ENCODE measurements at places on chromosomes 2 and 18.

GRCh38 chr2:219218217-219218731 lies 484 bp downstream of the ABCB6 start:
- no peak for DNase-seq

DNA sequence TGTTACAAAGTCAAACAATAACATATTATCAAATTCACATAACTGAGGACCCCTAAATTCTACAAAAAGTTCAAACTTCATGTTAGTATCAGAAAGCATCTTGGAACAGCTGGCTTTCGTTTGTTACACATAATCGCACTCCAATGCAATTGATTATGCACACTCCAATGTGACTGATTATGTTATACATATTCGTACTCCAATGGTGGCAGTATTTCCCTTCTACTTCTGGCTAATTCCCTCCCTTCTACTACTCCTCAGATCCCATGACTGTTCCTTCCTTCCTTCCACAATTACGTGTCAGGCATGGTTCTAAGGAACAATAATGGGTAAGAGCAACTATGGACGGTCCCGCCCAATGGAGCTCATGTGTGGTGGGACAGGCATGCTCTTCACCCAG lies 137.1 kb upstream of the CCDC150 start:
- no peak for DNase-seq

DNA sequence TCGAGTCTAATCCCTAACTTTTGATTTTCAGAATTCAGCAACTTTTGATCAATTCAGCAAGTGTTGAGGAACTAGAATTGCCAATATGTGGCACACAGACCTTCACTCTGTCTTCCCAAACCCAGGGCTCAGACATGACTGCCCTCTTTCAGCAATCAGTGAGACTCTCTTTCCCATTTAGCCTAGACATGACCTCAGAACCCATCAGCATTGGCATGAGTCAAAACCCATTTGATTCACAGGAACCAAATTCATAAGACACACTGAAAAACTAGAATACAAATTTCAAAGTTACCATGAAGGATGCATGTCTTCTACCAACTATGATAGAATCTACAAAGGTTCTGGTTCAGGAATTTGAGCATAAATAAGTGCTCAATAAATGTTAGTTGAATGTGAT lies 113.6 kb upstream of the MAP3K20 start:
- DNase-seq, result no peak

GRCh38 chr18:12271376-12272235 lies 17.4 kb downstream of the CIDEA start:
- peak; percentile 15 for DNase-seq

- DNase-seq, result no peak
These were observed 6.2 kb upstream of the RNU2-63P start for GRCh38 chr2:88022669-88022921.

DNA sequence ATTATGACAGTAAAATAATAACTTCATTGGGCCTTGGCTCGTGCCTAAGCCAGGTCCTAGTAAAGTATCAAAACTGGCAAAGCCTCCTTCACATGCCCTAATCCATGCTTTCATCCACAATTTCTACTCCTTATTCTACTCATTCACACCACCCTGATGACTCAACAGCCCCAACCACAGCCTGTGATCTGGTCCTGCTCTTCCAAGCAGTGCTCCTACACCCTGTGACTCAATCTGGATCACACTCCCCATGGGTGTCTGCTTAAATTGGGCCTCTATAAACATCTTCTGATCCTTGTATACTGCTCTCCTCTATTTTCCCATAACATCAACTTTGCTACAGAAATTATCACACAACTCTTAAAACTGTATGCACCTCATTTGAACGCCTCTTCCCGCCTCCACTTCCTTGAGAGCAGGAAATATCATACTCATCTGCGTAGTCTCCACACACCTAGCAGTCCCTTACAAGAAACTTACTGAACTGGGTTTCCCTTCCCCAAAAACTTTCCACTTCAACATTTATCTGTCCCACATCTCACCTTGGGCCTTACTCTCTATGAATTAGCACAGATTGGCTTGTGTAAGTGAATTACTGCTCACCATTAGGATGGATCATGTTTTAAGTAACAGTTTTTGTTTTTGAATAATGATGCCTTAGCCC lies 15.9 kb downstream of the GTF3C3 start:
- DNase-seq, result no peak

GRCh38 chr2:3522961-3523421 lies 3.7 kb upstream of the ADI1 start:
- DNase-seq, result no peak

GRCh38 chr2:12045864-12046291 lies 299.4 kb downstream of the LPIN1 start:
- no peak for DNase-seq

DNA sequence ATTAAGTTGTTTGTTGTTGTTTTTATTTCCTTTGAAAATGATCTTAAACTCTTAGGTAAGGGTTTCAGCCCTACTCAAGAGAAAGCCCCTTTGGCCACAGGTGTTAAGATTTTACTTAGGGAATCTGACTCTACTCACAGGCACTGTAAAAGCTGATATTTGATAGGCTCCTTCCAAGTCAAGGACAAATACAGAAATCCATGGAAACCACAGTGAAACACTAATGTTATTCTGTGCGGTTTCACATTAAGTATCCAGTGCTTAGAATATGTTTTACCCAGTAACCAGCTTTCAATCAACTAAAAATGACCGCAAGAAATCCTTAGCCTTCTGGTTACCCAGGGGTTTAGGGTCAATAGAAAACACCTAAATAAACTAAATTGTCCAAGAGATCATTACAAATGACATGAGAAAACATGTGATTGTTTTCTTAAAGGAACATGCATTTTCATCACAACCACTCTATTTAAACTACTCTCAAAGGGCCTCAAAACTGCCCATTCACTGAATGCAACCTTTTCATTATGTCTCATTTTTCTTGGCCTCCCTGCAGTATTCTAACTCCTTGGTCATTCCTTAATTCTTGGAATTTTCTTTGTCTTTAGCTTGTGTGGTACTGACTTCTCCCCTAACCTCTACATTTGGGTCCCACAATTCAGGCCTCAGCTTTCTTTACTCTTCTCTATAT lies 56.0 kb downstream of the CDH2 start:
- no peak for DNase-seq

DNA sequence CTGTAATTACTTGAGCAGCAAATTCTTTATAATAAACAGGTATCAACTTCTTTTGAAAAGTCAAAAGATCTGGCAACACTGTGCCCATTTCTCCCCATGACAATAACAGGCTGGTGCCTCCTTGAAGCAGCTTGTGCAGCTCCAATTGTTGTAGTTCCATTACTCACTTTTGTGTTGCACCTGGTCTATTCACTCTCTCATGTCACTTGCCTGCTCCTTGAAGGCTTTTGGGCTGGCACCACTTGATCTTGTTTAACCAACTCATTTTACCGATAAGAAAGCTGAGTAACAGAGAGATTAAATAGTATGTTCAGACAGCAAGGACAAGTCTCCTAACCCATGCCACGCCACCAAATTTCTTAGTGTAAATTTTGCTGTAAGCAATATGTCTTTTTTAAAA lies 314.5 kb downstream of the OSR1 start:
- no peak for DNase-seq

GRCh38 chr2:99662761-99663341 lies 173.0 kb upstream of the REV1 start:
- DNase-seq, result no peak

DNA sequence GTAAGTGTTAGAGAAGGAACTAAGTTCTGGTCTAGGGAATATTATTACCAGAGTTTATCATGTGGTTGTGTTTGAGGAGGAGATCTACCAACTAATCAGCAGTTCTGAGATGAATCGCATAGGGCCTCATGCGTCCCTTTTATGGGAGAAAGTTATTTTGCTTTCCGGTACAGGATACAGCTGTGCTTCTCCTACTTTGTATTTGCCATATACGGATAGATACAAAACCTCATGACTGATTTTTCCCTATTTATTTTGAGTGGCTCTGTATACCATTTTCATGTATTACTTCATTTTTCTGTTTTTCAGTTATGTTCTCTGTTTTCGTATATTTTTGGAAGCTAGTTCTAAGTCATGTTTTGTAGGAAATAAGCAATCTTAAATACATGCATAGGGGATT lies 66.8 kb downstream of the ACSL3 start:
- DNase-seq, result no peak

DNA sequence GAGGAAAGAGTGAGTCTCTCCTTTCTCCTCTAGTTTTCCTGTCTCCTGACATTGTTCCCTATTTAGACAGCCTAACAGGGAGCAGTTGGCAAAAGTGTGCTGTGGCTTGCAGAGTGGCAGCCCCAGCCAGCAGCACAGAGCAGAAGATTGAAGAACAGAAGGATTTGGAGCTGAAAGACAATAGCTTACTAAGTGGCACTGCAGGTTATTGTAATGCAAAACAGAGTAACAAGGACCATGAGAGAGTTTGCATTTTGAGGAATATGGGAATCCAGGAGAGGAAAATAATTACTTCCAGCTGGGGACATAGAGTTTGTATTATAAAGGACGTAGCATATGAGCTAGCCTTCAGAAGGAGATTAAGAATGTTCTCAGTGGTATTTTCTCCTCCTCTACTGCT lies 342.4 kb downstream of the AKAIN1 start:
- DNase-seq, result no peak

GRCh38 chr2:241926541-241927311 lies 57.2 kb downstream of the RTP5 start:
- no peak for DNase-seq

DNA sequence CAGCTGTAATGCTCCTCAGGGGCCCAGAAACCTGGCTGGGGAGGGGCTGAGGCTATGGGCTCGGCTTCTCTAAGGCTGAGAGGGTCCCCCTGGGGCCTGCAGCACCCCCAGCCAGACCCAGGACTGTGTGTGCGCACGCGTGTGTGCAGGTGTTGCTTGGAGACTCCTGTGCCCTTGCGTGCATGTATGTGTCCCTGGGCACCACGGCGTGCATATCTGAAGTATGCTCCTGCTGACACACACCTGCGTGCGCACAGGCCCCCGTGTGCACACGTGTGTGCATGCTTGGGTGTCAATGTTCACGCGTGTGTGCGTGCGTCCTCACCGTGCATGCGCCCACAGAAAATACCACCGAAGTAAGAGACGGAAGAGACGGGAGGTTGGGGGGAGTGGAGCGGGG lies 14.9 kb upstream of the ECEL1 start:
- no peak for DNase-seq

GRCh38 chr2:43452318-43452731 lies 143.5 kb downstream of the THADA start:
- DNase-seq, result no peak

DNA sequence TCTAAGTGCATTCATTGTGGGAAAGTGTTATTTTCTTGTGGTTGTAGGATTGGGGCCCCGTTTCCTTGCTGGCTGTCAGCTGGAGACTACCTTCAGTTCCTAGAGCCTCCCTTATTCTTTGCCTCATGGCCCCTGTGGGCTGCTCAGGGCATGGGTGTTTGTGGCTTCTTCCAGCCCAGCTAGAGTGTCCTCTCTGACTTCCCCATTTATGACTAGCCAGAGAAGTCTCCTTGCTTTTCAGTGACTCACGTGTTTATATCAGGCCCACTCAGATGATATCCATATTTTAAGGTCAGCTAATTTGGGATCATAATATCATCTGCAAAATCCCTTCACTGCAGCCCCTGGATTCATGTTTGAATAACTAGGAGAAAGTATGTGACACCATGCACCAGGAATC lies 62.8 kb downstream of the DTNA start:
- DNase-seq, result no peak

DNA sequence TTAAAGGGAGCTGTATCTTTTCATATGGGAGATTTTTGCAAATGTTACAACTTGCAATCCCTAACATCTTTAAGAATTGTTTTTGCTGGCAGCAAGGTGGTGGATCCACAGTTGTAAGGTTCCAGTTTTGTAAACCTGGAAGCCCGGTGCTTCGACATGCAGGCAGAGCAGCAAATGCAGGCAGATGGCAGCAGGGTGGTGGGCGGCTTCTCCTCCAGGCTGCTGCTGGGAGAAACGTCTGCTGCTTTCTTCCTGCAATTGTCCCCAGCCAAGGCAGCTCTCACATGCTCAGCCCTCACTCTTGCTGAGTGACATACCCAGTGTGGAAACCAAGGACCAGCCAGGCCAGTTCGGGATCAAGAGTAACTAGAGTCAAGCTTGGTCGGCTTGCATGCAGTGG lies 166.0 kb downstream of the SEPTIN10 start:
- DNase-seq, result no peak

DNA sequence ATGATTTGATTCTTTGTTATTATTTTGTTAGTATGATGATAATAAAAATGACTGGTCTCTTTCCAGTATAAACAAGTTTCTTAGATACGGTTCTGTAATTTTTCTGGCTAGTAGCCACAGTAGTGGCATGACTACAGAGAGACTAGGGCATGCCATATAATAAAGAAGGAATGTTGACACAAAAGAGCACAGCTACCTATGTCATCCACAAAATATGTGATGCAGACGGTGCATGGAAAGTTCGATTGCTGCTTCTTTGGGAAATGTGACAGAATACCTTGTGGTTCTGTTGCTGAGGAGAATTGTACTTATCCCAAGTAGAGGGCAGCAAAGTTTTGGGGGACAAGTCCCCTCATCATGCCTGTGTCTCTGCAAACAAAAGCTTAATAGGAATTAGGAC lies 26.1 kb upstream of the SETBP1 start:
- DNase-seq, result no peak

DNA sequence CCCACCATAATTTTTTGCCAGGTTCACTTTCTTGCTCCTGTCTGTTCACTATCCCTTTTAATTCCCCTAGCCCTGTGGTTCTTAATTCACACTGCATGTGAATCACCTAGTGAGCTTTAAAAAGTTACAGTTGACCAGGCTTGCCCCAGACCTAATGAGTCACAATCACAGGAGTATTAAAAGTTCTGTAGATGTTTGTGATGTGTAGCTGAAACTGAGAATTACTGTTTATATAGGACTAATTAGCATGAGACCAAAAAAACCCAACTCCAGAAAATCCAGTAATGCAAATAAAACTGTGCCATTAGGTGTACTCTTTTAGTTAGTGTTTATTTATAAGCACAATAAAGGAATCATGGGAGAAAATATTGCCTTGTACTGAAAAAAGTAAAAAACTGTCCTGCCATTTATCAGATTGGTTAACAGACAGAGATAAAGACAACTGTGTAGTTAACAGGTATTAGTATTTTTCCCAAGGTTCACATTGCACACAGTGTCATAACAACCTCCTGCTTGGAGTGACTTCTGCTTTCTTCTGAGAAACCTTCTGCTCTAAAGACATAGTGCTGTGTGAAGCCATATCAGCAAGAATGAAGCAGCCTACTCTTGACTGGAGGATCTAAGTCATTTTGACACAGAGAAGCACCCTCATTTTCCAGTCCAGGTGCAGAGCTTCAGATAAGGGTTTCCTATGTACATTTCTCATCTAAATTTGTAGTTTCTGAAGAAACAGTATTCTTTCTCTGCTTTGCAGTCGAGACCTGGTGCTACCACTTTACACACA lies 39.0 kb downstream of the VAPA start:
- DNase-seq, result no peak

- no peak for DNase-seq
These were observed 18.8 kb downstream of the ATG4B start for GRCh38 chr2:241656190-241656741.

DNA sequence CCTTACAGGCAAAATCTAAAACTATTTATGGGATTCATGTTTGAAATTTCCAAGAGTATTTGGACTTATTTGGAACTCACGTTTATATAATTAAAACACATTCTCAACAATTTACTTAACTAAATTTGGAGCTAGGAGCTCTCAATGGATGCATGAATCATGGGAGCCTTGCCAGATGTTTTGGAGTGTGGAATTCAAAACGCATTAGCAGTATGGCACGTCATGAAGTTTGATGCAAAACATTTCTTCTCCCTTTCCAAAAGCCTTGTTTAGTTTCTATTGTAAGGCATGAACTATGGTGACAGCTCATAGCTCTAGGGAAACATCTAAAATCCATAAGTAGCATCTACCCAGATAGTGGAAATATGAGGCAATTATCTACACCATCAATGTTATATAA lies 701.6 kb downstream of the SATB2 start:
- no peak for DNase-seq

GRCh38 chr18:44033144-44033701 lies 647.5 kb upstream of the SETBP1 start:
- no peak for DNase-seq

Data from CD4-positive, alpha-beta T cell treated with Interleukin-4 for 4 hours (primary cell).